ENCODE measurements at places on chromosomes 11 and 22. TPM values are rescaled to one million over a fixed set of nuclear protein-coding genes. Genes with fewer than 3 reads are reported as not detected.

The TRPM5 gene
- not detected for total RNA-seq

The UPB1 gene
- total RNA-seq: not detected

The PATE4 gene
- not detected for total RNA-seq

The SYCE3 gene
- total RNA-seq: not detected

The GP1BB gene
- 1.6 TPM for total RNA-seq

The GGTLC2 gene
- not detected for total RNA-seq

The OR51I1 gene
- total RNA-seq: 0.63 TPM

The PRSS23 gene
- total RNA-seq: 34.2 TPM

The OR8D1 gene
- not detected for total RNA-seq

The CHRNA10 gene
- total RNA-seq: 0.05 TPM

The LIN7C gene
- total RNA-seq: 31.9 TPM

The C22orf31 gene
- not detected for total RNA-seq

The FIBIN gene
- not detected for total RNA-seq

The POTEH gene
- total RNA-seq: 0.40 TPM

The GRM5 gene
- 0.05 TPM for total RNA-seq

The C11orf52 gene
- total RNA-seq: not detected

The ZDHHC13 gene
- total RNA-seq: 15.0 TPM

The LRRC10B gene
- not detected for total RNA-seq

The IL10RA gene
- total RNA-seq: not detected

The OR52R1 gene
- total RNA-seq: not detected
